ENCODE measurements at places on chromosomes 1 and 21.

GRCh38 chr1:35882586-35882944, 444 bp upstream of the AGO1 start:
- DNase-seq: no peak

DNA sequence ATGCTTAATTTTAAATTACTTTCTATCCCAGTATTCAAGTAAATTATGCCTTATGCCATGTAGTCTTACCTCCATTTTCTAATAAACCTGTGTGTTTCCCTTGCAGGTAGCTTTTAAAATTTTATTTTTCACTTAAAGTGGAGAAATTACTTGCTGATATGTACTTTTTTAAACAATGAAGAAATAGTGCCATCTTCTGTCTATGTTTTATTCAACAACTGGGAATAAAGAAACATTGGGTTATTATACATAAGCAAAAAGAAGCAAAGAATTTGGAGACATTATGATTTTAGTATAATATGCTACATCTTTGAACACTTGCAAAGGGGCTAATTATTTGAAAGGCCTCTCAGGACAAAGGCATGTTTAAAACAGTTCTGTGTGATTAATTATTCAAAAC, 1912.9 kb downstream of the MRPL39 start:
- no peak for DNase-seq

DNA sequence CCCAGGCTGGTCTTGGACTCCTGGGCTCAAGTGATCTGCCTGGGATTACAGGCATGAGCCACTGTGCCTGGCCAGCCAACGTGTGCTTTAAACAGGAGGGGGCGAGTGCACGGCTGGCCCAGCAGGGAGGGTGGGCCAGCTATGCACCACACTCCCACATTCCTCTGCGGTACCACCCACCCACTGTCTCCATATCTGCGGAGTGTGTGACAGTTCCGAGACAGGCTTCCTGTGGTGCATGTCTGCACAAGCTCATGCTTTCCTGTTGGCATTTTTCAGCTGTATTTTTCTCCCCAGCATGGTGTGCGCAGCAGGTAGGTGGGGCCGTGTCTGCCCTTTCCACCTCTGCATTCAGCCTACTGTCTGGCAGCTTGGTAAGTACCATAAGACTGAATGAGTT, 183.3 kb downstream of the AJAP1 start:
- no peak for DNase-seq

GRCh38 chr21:43208561-43209332, 39.9 kb downstream of the CRYAA start:
- DNase-seq: no peak

DNA sequence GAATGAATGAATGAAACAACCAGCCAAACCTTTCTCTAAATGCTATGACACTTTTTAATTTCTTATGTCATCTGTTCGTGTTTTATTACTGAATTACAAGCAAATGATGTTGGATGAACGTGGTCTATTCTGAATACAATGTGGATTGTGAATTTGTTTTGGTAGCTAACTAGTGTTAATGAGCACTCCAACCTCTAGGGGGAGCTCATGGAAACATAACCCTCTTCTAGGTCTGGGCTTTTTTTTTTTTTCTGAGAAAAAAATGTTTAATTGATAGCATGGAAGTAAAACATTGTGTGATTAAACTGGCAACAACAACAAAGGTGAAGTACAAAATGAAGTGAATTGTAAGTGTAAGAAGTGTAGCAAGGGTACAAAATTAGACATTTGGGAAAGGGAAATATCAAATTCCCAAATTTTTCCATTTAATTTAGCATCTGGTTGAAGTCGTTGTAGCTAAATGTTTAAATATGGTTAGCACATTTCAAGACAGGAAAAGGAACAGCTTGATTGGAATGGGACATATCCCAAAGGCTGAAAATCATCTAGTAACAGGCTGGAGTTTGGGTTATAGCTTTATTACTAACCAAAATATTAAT, 42.6 kb upstream of the PTGS2 start:
- DNase-seq: no peak

- no peak for DNase-seq
These were observed 106.1 kb upstream of the ARHGEF16 start for GRCh38 chr1:3348196-3348865.

GRCh38 chr1:208888376-208888775, 644.2 kb upstream of the PLXNA2 start:
- no peak for DNase-seq

DNA sequence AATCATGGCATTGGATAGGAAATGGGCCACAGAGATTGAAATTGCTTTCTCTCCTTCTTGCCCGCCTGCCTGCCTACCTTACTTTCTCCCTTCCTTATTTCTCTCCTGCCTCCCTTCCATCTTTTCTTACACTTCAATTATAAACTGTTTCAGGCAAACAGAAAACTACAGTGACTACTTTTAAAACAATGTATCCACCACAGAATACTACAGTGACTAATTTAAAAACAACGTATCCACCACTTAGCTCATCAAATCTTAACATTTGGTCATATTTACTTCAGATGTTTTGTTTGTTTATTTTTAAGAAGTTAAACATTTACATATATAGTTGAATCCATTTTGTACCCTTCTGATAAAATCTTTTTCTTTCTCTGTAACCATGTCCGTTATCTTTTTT, 54.4 kb downstream of the SNRPE start:
- DNase-seq: no peak

GRCh38 chr1:10212476-10212875, 2.1 kb downstream of the KIF1B start:
- no peak for DNase-seq

DNA sequence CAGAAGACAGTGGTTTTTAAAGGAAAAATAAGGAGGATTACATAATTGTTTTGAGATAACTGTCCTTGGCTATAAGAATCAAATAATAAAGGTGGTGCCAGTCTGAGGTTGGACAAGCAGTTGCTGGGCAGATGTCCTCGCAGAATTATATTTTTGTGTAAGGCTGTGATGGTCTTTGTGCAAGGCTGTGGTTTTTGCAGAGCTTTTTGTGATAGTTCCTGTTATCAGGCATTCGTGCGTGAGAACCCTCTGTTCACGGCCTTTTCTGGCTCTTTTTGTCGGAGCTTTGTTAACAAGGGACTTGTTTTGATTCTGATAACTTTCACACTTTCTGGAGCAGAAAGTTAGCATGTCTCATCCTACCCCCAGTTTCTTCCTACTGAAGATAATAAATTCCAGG, 33.4 kb downstream of the SH3BP5L start:
- no peak for DNase-seq

GRCh38 chr1:101301446-101302057, 64.7 kb downstream of the S1PR1 start:
- no peak for DNase-seq

DNA sequence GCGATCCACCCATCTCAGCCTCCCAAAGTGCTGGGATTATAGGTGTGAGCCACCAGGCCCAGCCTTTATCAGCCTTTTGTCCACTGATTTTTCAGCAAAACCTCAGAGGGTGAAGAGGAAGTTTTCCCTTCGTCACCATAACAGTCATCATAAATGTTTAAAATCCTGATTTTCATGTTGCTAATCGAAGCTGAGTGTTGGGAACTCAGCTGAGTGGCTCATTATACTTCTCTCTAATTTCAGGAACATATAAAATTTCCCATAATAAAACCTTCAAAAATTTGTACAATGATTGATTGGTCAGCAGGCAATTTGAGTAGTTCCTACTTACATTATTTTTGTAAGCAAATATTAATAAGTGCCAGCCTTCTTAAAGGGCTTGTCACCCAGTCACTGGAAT, 31.8 kb upstream of the IFNGR2 start:
- DNase-seq: no peak

- DNase-seq: no peak
These were observed 24.3 kb upstream of the PPP1R15B start for GRCh38 chr1:204435872-204436271.

GRCh38 chr1:151144474-151145303, 1.7 kb downstream of the SEMA6C start:
- no peak for DNase-seq

GRCh38 chr1:234882898-234883297, 245.7 kb downstream of the TOMM20 start:
- no peak for DNase-seq

- DNase-seq: no peak
These were observed 3.0 kb upstream of the PGM1 start for GRCh38 chr1:63590166-63590560.

All from activated T-helper 1 cell treated with Interleukin-2 at 50 U/mL for 16 hours (primary cell).